ENCODE measurements at places on chromosomes 11 and 22.

- DNase-seq = no peak
Observed at GRCh38 chr11:46038529-46038928, 82.7 kb downstream of the PHF21A start.

DNA sequence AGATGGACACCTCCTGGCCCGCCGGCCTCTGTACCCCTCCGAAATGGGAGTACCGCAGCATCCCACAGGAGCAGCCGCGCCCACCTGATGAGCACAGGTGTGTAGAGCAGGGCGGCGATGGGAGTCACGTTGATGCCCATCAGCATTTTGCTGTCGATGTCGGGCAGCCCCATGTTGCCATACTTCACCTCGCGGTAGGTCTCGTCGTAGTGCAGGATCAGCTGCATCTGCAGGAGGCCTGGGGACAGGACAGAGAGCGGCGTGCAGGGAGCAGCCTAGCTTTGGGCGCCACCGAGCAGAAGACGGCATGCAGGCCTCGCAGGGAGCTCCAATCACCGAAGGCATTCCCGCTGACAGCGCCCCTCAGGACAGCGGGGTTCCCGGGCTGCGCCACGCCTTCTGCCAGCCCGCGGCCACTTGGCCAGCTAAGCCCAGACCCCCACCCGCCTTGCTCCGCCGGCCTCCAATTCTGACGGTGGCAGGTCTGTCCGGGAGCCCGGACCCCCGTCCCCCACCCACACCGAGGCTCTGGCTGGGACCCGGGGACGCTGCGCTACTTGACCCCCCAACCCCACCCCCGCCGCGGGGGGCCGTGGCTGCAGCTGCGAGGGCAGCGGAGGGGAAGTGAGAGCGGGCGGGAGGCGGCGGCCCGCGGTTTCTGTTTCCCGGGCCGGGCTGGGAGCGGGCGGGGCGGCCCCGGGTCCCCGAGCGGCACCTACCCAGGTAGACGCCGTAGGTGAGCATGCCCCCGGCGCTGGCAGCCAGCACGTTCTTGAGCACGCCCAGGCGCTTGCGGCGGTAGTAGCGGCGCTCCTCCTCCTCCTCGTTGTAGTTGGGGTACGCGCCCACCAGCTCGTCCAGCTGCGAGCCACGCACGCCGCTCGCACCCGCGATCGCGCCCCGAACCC, 705 bp downstream of the UNC93B1 start:
- peak; percentile 35 for DNase-seq

- no peak for DNase-seq
Observed at GRCh38 chr11:84501750-84502149, 1125.4 kb downstream of the DLG2 start.

- no peak for DNase-seq
Observed at GRCh38 chr22:23213022-23213555, 32.8 kb downstream of the BCR start.

DNA sequence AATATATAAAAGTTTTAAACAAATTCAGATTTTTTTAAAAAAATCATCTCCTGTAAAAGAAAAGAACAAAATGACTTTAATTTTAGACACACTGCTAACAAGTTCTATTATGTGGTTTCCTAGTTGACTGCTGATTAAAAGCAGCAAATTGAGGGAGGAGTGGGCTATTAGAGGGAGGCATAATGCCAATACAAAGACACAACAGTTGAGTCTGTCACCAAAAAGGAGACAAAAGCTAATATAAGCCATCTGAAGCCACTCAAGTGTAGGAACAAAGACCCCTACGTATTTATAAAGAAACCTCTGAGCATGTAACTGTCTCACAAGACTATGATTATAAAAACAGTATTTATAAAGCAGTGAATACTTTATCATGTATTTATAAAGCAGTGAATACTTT, 28.6 kb downstream of the TMEM123 start:
- DNase-seq = no peak

- no peak for DNase-seq
Observed at GRCh38 chr11:22787551-22788162, 41.9 kb downstream of the SVIP start.

DNA sequence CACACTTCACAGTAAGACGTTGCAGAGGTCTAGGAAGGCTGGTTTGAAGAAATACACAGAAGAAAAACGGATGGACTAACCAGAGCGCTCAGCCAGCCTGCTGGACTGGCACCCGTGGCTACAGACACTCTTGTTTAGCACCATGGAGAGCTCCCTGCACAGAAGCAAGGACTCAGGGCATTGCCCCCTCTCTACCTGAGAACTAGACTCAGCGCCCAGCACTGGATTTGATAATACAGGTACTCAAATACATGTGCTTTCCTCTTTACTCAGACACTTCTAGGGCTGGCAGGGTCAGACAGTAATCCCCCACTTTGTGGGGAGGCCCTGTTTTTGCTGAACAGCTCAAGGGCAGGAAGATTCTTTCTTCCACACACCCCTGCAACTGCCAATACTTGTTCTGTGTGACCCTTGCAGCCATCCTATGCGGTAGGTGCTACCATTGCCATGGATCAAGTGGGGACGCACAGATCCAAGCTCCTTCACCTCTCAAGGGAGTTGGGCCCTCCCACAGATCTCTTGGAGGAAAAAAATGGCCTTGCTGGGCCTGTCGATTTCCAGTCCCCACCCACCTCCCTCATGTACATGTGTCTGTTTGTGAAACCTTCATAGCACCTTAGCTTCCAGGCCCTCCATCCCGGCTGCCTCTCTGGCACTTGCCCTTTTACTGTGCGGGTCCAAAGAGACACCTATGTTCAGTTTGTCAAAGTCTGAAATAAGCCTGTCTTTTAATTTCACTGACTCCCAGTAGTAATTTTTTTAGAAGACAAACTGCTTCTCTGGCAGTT, 5.1 kb upstream of the P2RX6 start:
- DNase-seq = no peak

DNA sequence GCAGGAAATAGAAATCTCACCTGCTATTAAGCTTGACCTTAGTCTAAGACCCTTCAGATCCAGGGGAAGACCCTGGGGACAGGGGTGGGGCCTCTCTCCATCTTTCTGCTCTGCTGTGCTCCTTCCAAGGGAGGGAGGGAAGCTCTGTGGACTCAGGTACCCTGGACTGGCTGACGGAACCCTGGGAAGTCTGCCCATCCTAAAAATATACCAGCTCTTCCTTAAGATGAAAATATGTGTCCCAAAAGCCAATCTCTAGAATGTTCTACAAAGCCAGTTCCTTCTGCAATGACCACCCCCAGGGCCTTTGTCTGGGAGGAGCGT, 73.7 kb downstream of the RTL6 start:
- no peak for DNase-seq

GRCh38 chr11:36037031-36037430, 93.2 kb downstream of the LDLRAD3 start:
- DNase-seq = no peak

DNA sequence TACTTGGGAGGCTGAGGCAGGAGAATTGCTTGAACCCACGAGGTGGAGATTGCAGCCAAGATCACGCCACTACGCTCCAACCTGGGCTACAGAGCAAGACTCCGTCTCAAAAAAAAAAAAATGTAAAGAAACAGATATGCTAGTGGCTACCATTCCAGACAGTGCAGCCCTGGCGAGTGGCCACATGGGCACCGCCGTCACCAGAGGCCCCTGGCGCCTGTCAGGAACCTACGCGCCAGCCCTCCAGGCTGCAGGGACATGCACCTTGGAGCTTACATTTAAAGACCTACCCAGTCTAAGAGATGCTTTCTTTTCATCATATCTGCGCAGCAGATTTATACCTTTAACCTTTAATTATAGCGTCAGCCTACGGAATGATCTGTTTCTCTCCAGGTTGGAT, 37.2 kb upstream of the IGSF9B start:
- DNase-seq = no peak

GRCh38 chr11:69791276-69792180, 16.4 kb upstream of the FGF4 start:
- DNase-seq = no peak

DNA sequence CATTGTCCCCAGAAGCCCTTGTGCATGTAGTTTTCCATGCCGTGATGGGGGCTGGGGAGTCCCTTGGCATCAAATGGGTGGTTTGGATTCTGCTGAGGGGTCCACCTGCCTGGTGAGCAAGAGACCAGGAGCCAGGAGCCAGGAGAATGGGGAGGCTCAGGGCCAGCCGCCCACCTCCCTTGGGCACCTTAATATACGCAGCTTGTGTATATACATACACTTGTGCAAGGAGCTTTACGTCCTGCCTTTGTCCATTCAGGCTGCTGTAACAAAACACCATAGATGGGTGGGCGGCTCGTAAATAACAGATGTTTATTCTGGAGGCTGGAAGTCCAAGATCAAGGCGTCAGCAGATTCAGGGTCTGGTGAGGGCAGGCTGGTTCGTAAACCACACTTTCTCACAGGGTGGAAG, 62.5 kb downstream of the SMIM38 start:
- no peak for DNase-seq

DNA sequence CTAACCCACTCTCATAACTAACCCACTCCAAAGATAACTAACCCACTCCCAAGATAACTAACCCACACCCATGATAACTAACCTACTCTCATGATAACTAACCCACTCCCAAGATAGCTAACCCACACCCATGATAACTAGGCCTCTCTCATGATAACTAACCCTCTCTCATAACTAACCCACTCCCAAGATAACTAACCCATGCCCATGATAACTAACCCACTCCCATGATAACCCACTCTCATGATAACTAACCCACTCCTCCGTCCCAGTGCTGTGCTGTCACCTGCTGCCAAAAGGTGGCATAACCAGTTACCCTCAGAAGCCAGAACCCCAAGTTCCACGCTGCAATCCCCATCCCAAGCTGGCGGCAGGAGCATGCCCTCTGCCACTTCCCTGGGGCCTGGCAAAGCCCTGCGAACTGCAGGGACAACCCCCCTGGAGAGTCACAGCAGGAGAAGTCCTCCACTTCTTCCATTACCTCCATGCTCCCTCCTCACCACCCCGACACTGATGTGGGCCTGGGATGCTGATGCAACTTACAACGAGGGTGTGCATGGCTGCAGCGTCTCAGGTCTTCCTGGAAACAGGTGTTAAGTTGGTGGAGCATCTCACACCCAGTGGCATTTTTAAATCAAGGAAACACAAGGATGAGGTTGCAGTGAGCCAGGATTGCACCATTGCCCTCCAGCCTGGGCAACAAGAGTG, 30.8 kb upstream of the CELSR1 start:
- DNase-seq = no peak

DNA sequence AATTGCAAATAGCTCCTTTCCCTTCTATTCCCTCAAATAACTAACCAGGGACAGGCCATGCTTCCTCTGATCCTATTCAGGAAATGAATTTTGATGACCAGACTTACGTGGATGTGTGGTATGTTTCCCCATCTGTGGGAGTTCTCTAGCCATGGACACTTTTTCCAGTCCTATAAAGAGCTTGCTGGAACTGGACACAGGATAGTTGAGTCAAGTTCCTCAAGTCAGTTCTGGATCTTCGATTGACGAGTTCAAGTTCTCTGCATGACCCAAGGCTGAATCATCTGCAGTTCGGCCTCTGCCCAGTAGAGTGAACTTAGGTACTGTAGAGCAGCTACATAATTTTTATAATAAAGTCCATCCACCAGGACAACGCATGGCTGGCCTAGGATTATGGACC, 52.7 kb upstream of the CCND1 start:
- no peak for DNase-seq

All from stimulated activated CD8-positive, alpha-beta memory T cell treated with anti-CD3 and anti-CD28 coated beads, Interleukin-2, amount 100 ng/mL, for 1 hour (primary cell).